ENCODE measurements at places on chromosomes 2 and 18. TPM values are rescaled to one million over a fixed set of nuclear protein-coding genes. Genes with fewer than 3 reads are reported as not detected.

GRCh38 chr2:191436368-191437055, 191.3 kb downstream of the MYO1B start:
- H3K4me1 ChIP-seq = no peaks in the 10 kb centered on the region
- no peak for DNase-seq
- no peaks in the 10 kb centered on the region for H3K36me3 ChIP-seq
- H3K4me3 ChIP-seq = no peak overlapping the region
- H3K27me3 ChIP-seq = no peaks in the 10 kb centered on the region
- H3K27ac ChIP-seq = no peak overlapping the region

- H3K27me3 ChIP-seq = no peaks in the 10 kb centered on the region
- H3K36me3 ChIP-seq = no peaks in the 10 kb centered on the region
- peaks cover 4% of the 10 kb centered on the region for H3K4me1 ChIP-seq
- no peak overlapping the region for H3K4me3 ChIP-seq
- peak; percentile 72 for DNase-seq
Observed at GRCh38 chr18:31555971-31556747, 35.5 kb upstream of the TTR start.

DNA sequence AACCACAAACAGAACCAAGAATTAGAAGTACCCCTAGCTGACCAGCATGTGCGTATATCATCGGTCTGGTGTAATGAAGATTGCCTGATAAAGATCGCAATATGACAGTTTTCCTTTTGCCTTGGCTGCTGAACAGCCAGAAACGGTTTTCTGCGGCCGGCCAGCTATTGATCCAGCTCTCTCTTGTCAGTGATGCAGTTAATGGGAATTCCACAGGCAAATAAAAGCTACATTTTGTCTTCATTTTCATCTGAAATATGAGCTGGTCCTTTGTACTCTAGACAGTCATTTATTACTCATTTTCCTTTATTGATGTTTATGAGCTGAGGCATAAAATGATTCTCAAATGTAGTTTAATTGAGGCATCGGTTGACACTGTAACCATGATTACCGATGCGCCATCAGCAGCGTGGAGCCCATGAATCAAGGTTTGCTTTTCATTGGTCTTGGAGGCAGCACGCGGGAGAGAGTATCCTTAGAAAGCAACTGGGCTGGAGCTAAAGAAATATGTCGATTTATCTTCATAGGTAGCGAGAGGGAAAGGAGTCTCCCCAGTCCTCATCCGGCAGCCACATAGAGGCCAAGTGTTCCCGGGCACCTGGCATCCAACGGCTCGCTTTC, 535.2 kb downstream of the GALR1 start:
- H3K27ac ChIP-seq = no peak overlapping the region
- no peak overlapping the region for H3K4me3 ChIP-seq
- DNase-seq = no peak
- no peaks in the 10 kb centered on the region for H3K27me3 ChIP-seq
- H3K36me3 ChIP-seq = no peaks in the 10 kb centered on the region

DNA sequence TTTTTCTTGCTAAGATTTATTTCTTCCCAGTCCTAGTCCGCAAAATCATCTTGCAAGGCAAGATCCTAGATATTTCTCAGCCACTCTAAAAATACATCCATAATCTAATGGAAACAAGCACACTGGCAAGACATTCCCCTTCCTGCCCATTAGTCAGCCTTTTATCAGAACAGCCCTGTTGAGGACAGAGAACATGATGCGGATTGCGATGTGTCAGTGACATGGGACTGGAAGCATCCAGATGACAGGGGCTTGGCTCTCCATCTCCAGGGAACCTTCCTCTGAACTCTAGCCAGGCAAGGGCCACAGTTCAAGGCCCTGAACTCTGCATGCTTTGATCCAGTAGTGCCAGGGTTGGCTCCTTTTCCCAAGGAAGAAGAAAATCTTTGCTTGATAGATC, 70.0 kb downstream of the VSNL1 start:
- H3K4me1 ChIP-seq = peaks cover 3% of the 10 kb centered on the region
- no peak overlapping the region for H3K4me3 ChIP-seq
- H3K27ac ChIP-seq = no peak overlapping the region
- peak; percentile 30 for DNase-seq
- no peaks in the 10 kb centered on the region for H3K36me3 ChIP-seq
- no peaks in the 10 kb centered on the region for H3K27me3 ChIP-seq

- H3K4me1 ChIP-seq = peaks cover 25% of the 10 kb centered on the region
- peaks cover 57% of the 10 kb centered on the region for H3K36me3 ChIP-seq
- peak; percentile 94 for DNase-seq
- H3K27me3 ChIP-seq = no peaks in the 10 kb centered on the region
Observed at GRCh38 chr2:237744613-237745249, 53.8 kb upstream of the RBM44 start.

DNA sequence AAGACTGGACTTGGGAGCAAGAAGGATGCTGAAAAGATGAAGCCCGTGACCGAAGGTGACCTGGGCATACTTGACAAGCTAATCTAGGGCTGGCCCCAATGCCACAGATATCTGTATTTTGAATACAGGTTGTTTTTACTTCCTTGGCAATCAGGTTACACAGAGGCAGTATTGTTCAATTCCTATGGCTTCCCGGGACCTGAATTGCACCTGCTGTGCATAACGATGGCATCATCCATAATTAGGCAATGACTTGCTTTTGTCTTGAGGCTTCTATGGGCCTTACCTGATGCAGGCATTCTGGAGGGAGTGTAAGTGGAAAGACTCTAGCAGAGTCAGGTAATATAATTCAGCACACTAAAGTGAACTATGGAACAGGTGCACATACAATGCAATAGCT, 60.6 kb upstream of the CUL3 start:
- no peaks in the 10 kb centered on the region for H3K27me3 ChIP-seq
- no peak overlapping the region for H3K4me3 ChIP-seq
- no peaks in the 10 kb centered on the region for H3K36me3 ChIP-seq
- H3K4me1 ChIP-seq = no peaks in the 10 kb centered on the region
- DNase-seq = no peak
- H3K27ac ChIP-seq = no peak overlapping the region

- H3K4me1 ChIP-seq = no peaks in the 10 kb centered on the region
- no peaks in the 10 kb centered on the region for H3K27me3 ChIP-seq
- DNase-seq = no peak
- H3K27ac ChIP-seq = no peak overlapping the region
Observed at GRCh38 chr2:100286318-100286717, 36.0 kb downstream of the LONRF2 start.

GRCh38 chr2:209529579-209529978, 105.7 kb downstream of the MAP2 start:
- no peaks in the 10 kb centered on the region for H3K36me3 ChIP-seq
- H3K27me3 ChIP-seq = no peaks in the 10 kb centered on the region
- H3K4me1 ChIP-seq = no peaks in the 10 kb centered on the region
- no peak for DNase-seq

- no peak overlapping the region for H3K27ac ChIP-seq
- no peaks in the 10 kb centered on the region for H3K4me1 ChIP-seq
- peaks cover 64% of the 10 kb centered on the region for H3K36me3 ChIP-seq
- no peak overlapping the region for H3K4me3 ChIP-seq
- DNase-seq = no peak
Observed at GRCh38 chr2:100568989-100569388, 6.2 kb downstream of the PDCL3 start.

GRCh38 chr2:179877601-179878364, 16.4 kb upstream of the ZNF385B start:
- no peak for DNase-seq
- no peaks in the 10 kb centered on the region for H3K4me1 ChIP-seq
- peaks cover 20% of the 10 kb centered on the region for H3K27me3 ChIP-seq
- no peaks in the 10 kb centered on the region for H3K36me3 ChIP-seq

- no peaks in the 10 kb centered on the region for H3K27me3 ChIP-seq
- no peaks in the 10 kb centered on the region for H3K4me1 ChIP-seq
- H3K4me3 ChIP-seq = no peak overlapping the region
- DNase-seq = no peak
- no peaks in the 10 kb centered on the region for H3K36me3 ChIP-seq
- H3K27ac ChIP-seq = no peak overlapping the region
Observed at GRCh38 chr2:180644709-180645108, 335.7 kb upstream of the UBE2E3 start.

DNA sequence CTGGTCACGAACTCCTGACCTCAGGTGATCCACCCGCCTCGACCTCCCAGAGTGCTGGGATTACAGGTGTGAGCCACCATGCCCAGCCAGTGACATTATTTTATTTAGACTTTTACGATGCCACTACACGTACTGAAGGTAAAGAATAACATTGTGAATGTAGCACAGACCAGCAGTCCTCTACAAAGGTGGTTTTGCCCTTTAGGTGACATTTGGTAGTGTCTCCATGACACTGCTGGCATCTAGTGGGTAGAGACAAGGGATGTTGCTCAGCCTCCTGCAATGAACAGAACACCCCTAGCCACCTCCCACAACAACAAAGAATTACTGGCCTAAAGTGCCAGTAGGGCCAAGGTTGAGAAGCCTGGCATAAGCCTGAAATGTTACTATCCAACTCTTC, 69.5 kb downstream of the MYOM1 start:
- no peaks in the 10 kb centered on the region for H3K4me1 ChIP-seq
- H3K27me3 ChIP-seq = no peaks in the 10 kb centered on the region
- DNase-seq = no peak

DNA sequence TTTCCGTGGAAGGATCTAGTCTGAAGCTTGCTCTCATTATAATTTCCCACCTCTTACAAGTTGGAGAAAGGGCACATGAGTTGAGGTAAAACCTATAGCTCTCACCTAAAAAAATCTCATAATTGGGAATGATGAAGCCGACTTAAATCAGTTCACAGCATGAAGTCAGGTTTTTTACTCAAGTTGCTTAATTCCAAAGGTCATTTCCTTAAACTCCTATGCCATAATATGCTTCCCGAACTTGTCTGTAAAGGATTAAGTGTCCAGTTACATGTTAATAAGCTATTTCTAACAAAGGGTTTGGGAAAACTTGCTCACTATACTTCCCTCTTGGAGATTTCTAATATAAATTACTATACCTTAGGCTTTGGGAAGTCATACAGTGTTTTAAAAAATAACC, 481.2 kb downstream of the NUP35 start:
- H3K36me3 ChIP-seq = no peaks in the 10 kb centered on the region
- peaks cover 5% of the 10 kb centered on the region for H3K4me1 ChIP-seq
- H3K4me3 ChIP-seq = no peak overlapping the region
- no peaks in the 10 kb centered on the region for H3K27me3 ChIP-seq
- H3K27ac ChIP-seq = no peak overlapping the region
- DNase-seq = no peak

- no peak for DNase-seq
- H3K36me3 ChIP-seq = no peaks in the 10 kb centered on the region
- H3K27ac ChIP-seq = no peak overlapping the region
Observed at GRCh38 chr2:219626540-219626939, 890 bp upstream of the SLC4A3 start.

DNA sequence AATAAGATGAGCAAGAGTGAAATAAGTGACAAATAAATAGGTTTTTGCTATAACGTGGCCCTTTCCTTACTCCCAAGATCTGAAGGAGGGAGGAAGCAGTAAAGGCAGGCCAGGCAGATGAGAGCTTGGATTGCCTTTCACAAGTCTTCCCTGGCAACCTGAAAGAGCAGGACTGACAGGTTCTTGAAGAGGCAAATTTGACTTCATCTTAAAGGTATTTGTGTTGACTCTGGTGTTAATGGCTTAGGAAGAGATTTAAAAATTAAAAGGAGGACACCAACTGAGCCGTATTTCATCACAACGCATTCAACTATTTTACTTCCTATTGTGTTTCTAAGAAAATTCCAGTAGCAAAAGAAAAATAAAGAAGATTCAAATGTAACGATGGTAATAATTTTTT, 3.2 kb downstream of the STRN start:
- H3K27ac ChIP-seq = no peak overlapping the region
- no peaks in the 10 kb centered on the region for H3K27me3 ChIP-seq
- peak overlapping the region; percentile 96 for H3K4me3 ChIP-seq
- H3K4me1 ChIP-seq = no peaks in the 10 kb centered on the region
- peaks cover 4% of the 10 kb centered on the region for H3K36me3 ChIP-seq
- peak; percentile 72 for DNase-seq

DNA sequence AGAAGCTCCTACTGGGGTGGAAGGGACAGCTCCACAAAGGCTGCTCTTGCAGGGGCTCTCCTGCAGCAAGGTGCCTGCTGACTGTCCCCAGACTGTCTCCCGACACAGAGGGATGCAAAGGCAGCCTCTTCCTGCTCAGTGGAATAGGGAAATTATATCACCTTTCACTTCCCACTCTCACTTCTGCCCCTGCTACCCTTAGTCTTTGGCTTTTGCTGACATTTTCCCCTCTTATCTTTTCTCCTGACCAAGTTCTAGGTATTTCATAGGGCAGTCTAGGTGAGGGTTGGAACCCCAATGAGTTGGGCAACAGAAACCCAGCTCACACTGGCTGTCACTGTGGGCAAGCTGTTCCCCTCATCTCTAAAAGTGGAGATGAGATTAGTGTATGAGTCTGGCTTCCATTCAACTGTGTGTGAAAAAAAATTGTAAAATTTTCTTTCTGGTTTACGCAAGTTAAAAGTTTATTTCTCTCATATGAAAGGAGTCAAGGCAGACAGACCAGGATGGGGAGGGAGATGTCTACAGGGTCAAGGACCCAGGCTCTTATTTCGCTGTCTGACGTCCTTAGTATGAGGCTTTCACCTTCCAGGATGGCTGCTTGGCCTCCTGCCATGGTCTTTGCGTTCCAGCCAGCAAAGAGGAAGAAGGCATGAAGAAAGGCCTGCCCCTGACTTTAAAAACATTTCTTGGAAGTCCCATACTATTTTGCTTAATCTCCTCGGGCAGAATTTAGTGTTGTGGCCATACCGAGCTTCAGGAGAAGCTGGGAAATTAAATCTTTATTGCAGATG, 7.5 kb upstream of the MOCOS start:
- H3K4me1 ChIP-seq = no peaks in the 10 kb centered on the region
- peaks cover 23% of the 10 kb centered on the region for H3K36me3 ChIP-seq
- H3K4me3 ChIP-seq = no peak overlapping the region
- DNase-seq = no peak

DNA sequence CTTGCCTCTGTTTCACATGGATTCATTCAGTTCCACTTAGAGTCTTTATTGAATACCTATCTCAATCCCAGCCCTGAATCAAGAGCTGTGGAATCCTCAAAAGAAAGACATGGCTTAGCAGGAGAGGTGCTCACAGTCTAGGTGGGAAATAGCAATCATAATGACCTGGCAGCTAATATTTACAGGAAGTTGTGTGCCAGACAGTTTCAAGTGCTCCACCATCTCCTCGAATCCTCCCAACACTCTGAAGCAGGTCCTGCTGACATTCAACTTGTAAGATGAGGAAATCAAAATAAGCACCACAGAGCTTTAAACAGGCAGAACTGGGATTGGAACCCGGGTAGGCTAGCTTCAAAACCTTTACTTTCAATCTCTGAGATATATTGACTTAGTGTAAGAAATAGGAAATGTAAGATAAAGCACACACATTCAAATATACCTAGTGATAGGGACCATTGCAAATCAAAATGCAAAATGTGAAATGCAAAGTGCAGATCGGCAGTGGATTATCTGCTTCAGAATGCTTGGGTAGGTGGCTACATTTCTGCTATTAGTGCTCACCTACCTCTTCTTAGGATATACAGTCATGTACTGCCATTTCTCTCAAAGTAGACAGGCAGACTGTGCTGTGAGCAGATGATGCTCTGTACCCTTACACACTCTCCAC, 182.0 kb downstream of the PRKCE start:
- no peak for DNase-seq
- H3K27ac ChIP-seq = no peak overlapping the region
- H3K4me1 ChIP-seq = peaks cover 5% of the 10 kb centered on the region
- no peaks in the 10 kb centered on the region for H3K36me3 ChIP-seq
- no peaks in the 10 kb centered on the region for H3K27me3 ChIP-seq

The UPP2 gene
- not detected for total RNA-seq

The TUBA3E gene
- not detected for total RNA-seq

The TBC1D8 gene
- 13.9 TPM for total RNA-seq

The PCARE gene
- total RNA-seq = 0.09 TPM

The RNF152 gene
- 90.8 TPM for total RNA-seq

The STON1 gene
- 12.1 TPM for total RNA-seq

The MERTK gene
- 22.3 TPM for total RNA-seq

The MZT2A gene
- 133 TPM for total RNA-seq

The MFSD6 gene
- total RNA-seq = 0.75 TPM

The GALNT14 gene
- total RNA-seq = 2.0 TPM
